Kasumi-1 (cell line): ENCODE measurements at places on chromosomes 13 and 19.

DNA sequence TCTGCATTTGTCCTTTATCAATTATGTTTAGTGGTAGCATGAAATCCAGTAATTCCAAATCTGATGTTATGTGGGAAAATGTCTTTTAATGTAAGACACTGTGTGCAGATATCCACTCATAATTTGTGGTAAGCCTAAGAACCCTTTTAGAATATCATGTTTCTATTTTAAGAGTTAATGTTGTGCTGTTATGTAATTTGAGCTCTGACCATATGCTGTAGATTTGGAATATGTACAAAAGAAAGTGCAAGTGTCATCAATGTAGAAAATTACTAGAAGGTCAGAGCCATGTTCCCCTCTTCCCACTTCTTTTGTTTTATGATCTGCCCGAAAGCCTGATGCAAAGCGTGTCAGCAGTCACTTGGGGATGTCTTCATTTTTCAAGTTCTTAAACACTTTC lies 44.5 kb downstream of the SCEL start:
- no peak for DNase-seq

DNA sequence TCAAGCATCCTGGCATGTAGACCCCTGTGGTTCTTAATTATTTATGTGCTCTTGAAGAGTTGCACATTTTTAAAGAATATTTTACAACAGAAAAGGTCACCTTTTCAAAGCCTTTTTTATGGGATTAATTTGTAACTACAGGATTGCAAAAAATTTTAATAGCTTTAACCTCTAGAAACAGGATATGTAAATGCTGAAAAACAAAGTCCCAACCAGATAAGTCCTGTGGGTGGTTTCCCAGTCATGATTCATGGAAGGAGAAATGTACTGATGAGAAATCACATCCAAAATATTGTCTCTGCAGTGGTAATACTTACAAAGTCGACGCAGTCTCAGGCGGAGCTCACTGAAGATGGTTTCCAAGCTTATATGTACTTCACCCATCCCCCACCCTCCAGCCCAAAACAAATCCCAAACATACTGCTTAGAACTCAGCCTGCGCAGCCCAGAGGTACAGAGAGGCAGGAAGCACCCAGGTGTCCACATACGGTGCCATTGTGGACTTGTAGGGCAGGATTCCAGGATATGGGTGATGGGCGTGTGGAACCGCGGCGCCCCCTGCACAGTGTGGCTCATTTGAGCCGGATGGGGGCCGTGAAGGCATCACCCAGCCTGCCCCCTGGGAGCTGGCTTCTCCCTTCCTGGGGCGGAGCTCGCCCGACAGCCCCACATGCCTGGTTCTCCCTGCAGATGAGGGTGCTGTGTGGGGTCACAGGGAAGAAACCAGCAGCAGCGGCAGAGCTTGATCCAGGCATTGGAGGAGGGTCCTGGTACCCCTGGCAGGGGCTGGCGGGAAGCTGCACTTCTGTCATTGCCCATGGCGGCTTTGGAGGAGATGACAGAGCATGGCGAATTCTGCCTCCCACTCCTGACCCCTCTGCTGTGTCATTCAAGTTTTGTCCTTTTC lies 101.2 kb downstream of the ATP11A start:
- no peak for DNase-seq

- DNase-seq: no peak
Measured at GRCh38 chr13:111846391-111847159, 220.4 kb upstream of the SOX1 start.

GRCh38 chr13:102881819-102882686 lies 36.2 kb downstream of the ERCC5 start:
- no peak for DNase-seq

DNA sequence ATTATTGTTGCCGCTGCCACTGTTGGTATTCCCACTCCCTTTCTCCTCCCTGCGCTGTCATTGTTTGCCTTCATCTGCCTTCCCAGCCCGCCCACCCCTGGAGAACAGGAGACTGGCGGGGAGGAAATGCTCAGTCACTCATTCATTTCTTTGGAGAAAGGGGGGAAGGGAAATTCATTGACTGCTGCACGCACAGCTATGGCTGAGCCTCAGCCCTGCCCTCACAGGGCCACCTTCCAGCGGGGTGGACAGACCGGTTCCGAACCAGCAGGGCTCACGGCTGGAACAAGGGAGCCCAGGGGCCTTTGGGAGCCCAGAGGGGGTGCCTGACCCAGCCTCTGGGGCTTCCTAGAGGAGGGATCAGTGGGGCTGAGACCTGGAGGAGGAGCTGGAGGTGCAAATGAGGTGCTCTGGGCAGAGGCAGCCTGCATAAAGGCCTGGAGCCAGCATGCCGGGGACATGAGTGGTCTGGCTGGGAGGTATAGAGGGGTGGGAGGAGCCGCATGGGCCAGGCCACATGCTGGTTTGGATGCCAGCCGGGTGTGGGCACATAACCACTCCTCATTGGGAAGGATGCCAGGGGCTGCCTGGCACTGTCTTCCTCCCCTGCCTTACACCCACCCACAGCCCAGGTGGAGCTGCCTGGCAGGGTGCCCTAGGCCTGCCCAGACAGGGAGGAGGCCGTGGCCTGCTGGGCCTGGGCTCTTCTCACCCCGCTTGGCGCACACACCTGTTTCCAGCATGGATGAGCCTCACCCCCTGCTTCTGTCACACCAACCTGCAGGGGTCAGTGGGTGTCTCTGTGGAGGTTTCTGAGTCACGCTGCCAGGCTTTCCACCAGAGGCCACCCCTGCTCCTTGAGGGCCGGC lies 26.8 kb downstream of the PPP5C start:
- DNase-seq: no peak

DNA sequence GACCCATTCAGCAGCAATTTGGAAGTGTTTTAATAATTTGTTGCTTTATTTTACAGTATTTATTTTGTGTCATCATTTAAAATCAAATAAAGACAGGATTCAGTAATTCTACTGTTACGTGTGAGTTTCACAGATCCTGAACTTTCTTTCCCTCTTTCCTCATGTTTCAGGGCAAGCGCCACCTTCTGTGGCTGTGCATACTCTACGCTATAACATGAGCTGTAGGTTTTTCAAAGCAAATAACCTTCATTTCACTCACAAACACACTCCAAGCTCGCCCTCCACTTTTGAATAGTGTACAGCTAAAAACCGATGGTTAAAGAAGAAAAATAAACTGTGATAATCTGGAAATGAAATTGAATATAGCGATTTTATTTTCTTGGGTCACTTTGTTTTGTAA lies 753.3 kb downstream of the OLFM4 start:
- DNase-seq: no peak

- DNase-seq: no peak
Measured at GRCh38 chr19:46131485-46132143, 7.1 kb upstream of the IGFL3 start.

- no peak for DNase-seq
Measured at GRCh38 chr13:74064805-74065312, 69.3 kb downstream of the KLF12 start.

DNA sequence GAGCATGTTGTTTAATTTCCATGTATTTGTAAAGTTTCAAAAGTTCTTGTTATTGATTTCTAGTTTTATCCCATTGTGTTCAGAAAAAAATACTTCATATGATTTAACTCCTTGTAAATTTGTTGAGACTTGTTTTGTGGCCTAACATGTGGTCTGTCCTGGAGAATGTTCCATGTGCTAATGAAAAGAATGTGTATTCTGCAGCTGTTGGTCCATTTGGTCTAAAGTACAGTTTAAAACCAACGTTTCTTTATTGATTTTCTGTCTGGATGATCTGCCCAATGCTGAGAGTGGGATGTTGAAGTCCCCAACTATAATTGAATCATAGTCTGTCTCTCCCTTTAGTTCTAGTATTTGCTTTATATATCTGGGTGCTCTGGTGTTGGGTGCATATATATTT lies 34.9 kb upstream of the TPP2 start:
- no peak for DNase-seq

DNA sequence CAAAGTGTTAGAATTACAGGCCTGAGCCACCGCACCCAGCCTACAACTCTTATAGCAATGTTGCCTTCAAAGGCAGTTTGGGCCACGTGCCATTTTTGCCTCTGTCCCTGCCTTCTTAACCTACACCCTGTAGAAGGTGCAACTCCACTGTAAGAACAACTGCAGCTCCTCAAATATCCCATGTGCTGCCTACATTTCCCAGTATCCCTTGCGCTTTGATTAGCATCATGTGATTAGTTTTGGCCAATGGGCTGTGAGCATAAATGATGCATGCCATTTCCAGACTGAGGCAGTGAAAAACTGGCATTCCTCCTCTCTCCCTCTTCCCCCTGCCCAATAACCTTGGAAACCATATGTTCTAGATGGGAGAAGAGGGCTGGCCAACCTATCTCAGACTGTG lies 75.2 kb upstream of the MRI1 start:
- peak; percentile 15 for DNase-seq

GRCh38 chr13:52882785-52883184 lies 34.3 kb upstream of the PCDH8 start:
- no peak for DNase-seq

- DNase-seq: no peak
Measured at GRCh38 chr13:47611664-47612288, 389.3 kb downstream of the SUCLA2 start.

DNA sequence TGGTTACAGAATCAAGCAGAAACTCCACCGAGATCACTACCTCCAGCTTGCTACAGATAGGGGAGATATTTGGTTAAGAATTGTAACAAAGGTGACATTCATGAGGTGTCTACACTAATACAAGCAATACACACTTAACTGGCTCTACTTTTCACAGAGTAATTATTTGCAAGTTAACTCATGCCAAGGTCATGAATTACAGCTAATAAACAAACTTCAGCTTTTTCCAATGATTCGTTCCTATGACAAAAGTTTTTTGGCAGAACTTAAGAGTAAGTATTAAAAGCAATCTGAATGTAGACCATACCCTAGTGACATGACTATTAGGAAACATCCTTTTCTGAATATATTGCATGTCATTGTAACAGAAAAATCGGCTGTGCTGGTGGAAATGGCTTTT lies 72.1 kb downstream of the LHFPL6 start:
- DNase-seq: no peak

DNA sequence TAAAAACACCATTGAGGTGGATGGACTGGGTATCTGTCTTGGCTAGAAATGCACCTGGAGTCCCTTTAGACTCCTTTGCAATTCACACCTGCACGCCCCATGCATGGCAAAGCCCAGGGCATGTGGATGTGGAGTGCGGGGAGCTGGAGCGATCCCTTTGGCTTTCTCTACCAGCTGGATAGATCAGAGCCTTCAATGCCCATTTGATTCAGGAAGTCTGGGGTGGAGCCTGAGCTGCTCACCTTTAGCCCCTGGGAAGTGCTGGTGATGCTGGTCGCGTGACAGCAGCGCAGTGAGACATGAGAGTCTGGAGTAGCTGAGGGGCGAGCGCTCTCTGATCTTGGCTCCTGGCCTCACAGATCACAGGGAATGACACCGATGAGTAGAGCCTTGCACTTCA lies 4.8 kb upstream of the ZNF536 start:
- no peak for DNase-seq

DNA sequence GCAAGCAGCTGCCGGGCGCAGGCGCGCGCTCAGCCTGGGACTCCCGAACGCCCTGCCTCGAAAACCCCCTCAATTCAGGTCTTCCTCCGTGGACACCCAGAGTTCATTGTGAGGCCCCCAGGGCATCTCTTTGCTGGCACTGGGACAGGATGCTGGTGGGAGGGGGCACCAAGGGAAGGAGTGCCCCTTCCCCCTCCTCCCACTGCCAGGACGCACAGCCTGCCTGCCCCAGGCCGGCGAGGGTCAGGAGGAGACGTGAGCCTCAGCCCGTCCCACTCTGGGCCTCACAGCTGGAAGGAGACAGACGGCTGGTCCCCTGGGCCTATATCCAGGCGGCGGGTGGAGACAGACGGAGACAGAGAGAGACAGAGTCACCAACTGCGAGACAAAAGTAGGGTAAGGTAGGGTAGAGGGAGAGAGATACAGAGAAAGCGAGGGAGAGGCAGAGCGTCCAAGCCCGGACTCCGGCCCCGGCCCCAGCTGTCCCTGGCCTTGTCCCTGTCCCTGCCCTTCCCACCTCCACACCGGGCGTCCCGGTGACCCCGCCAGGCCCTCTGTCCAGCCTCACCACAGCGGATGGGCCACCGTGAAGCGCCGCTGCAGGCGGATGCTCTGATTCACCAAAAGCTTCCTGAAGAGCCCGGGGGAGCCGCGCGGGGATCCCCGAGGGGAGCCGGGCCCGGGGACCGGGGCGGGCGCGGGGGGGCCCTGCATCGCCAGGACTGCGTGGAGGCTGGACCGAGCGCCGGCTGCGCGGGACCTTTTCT lies at the start of gene PDE4C:
Gene PDE4C (minus strand): TSS at position 737 of the 767 bp plus-strand sequence. CDS start 23 bp downstream, at position 714.
- no peak for DNase-seq

- DNase-seq: peak; percentile 68
Measured at GRCh38 chr13:52921194-52921593, 72.8 kb upstream of the PCDH8 start.

- DNase-seq: no peak
Measured at GRCh38 chr13:43573361-43573740, 213.4 kb downstream of the ENOX1 start.

DNA sequence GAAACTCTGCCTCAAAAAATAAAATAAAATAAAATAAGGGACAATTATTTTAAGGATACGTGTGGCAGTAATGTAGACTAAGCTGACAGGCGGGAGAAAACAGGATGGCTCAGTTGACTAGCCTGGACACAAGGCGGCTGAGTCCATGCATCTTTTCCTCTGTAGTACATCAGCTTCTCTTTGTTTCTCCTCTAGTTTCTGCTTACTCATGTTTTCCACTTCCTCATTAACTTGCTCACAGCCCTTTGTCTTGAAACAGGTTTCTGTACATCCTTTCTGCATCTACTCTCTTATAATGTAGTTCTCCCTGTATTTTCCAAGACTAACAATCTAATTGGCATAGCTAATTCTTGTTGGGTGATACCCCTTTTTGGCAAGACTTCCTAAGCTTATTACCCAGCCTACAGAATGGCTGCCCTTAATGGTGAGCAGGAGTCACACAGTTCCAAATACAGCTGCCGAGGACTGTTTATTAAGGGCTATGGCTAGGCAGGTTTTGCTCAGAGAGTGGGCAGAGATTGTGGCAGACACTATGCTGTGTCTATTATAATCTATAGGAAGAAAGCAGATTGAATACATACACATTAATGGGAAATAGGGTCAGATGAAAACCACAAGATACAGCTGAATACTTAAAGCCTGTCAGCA lies 58.7 kb upstream of the KLF5 start:
- peak; percentile 78 for DNase-seq

DNA sequence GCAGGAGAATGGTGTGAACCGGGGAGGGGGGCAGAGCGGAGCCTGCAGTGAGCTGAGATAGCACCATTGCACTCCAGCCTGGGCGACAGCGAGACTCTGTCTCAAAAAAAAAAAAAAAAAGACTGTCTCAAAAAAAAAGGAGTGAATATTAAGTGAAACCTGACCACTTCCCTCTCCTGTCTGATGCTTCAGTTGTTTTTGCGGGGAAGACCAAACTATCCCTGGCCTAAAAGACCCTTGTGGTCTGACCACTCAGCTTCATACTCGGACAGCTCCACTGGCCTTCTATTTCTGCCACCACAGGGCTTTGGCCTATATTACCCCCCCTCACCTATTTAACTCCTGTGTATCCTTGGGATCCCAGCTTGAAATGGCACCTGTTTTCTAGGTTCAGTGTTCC lies 2.3 kb downstream of the CLASRP start:
- DNase-seq: no peak

GRCh38 chr13:105952973-105953290 lies 582.5 kb downstream of the EFNB2 start:
- no peak for DNase-seq

- DNase-seq: no peak
Measured at GRCh38 chr13:38684714-38685113, 2.2 kb upstream of the FREM2 start.
